ENCODE measurements at places on chromosomes 2 and 18.

GRCh38 chr2:28071221-28071620 is 180.7 kb downstream of the BABAM2 start:
- no peak for DNase-seq

GRCh38 chr18:53755914-53756609 is 468.4 kb downstream of the MBD2 start:
- no peak for DNase-seq

DNA sequence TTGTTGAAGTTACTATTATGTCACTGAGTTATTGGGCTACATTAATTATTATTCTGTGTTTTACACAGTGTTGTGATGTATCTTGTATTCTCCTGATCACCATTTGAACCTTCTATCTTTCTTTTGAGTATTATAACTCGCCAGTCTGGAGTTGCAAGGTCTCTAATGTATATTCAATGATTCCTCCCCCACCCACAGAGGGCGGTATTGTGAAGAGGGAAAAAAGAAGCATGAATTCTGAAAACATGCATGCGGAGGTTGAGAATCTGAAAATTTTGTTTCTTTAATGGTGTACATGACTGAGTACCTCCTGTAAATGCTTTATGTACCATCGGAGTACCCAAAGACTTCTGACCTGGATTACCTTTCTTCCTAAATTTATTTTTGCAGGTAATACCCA is 266.6 kb downstream of the NR4A2 start:
- DNase-seq, result no peak

DNA sequence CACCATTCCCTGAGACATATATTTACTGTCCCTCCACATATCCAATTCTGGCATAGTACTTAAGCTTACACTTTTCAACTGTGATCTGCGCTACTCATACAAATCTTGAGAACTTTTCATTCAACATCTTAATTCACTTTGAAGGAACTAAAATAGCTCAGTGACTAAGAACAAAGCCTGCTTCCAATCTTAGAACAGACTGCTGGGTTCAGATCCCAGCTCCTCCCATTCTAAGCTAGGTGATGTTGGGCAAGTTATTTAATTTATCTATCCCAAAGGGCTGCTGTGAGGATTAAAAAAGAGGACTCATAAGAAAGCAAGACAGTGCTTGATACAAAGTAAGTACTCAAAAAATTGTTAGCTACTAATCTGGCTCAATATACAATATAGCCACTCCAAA is 57.9 kb downstream of the UGP2 start:
- DNase-seq, result no peak

DNA sequence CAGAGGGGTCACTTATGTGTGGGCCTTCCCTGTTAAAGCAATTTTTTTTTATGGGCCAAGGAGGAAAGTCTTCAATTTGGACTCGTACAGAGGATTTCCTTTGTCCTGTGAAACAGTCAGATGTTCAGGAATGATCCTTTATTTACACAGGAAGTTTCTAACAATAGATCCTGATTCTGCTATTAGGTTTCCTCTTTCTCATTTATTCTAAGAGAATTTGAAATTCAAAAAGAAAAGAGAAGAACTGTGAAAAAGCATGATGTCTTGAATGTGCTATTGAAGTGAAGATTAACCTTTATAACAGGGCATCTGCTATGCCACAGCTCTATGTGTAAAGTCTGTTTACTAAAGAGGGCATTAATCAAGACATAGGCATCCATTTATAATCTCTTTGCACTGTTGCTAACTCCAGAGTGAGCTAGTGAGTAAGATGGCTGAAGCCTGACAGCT is 105.3 kb upstream of the FAM98A start:
- DNase-seq, result no peak

GRCh38 chr2:64978514-64979268 is 10.5 kb upstream of the SLC1A4 start:
- no peak for DNase-seq

- no peak for DNase-seq
These were observed 441.5 kb upstream of the TNP1 start for GRCh38 chr2:217301142-217301925.

GRCh38 chr2:13289310-13289709 is 572.6 kb downstream of the TRIB2 start:
- no peak for DNase-seq

- no peak for DNase-seq
These were observed 217.1 kb downstream of the PTPRM start for GRCh38 chr18:7784171-7784570.

GRCh38 chr2:181178823-181179412 is 198.5 kb downstream of the UBE2E3 start:
- peak; percentile 42 for DNase-seq

GRCh38 chr2:73033766-73034381 is 37.6 kb downstream of the SFXN5 start:
- DNase-seq, result no peak

- no peak for DNase-seq
These were observed 15.5 kb downstream of the NFE2L2 start for GRCh38 chr2:177249038-177249437.

DNA sequence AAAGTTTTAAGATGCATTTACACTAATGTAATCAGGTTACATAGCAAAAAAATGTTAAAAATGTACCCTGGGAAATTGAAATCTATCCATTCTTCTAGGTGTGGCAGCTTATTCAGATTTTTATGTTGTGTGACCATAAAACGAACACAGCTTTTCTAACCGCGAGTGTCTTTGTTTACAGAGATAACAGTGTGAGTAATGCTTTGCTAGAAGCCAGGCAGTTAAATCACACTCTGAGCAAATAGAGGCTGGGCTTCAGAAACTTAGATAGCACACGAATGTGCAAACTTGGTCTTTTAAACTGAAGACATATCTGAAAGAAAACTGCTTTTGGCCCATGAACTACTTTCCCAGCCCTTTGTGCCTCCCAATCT is 116.1 kb downstream of the SPTBN1 start:
- DNase-seq, result peak; percentile 53

GRCh38 chr2:120597595-120598193 is 138.0 kb upstream of the GLI2 start:
- DNase-seq, result no peak

GRCh38 chr2:64637931-64638330 is 15.8 kb downstream of the SERTAD2 start:
- DNase-seq, result no peak

GRCh38 chr18:41324020-41324791 is 630.8 kb upstream of the PIK3C3 start:
- no peak for DNase-seq

DNA sequence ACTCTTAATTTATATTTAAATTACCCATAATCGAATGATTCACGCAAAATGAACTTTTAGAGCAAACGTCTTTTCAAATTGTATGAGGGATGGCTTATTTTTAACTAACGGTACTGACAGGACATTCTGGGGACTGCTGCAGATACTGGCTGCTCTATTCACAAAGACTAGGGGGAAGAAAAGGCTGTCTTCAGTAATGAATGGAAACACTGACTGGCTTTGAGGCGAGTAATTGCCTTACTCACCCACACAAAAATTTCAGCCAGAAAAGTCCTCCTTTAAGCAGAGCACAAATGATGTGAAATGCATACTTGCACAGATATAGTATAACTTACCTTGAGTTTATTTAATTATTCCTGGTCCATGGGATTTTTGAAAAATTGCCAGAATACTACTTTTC is 852.6 kb downstream of the DPP10 start:
- no peak for DNase-seq

DNA sequence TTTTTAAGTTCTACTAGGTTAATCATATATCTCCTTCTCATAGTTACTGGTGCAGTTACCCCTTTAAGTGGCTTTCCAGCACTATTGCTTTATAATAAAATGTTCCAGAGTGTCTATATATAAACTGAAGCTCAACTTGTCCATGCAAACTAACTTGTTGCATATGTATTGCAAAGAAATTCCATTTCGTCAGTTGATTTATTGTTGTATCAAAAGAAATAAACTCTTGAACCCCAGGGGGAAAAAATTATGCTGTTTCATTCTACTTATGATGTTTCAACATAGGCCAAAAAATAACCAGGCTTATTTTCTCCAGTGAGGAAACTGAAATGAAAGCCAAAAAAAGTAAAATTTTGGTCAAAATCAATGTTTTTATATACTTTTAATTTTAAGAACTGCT is 491.9 kb downstream of the NR4A2 start:
- DNase-seq, result no peak

GRCh38 chr18:10330428-10330827 is 124.0 kb upstream of the APCDD1 start:
- DNase-seq, result no peak

DNA sequence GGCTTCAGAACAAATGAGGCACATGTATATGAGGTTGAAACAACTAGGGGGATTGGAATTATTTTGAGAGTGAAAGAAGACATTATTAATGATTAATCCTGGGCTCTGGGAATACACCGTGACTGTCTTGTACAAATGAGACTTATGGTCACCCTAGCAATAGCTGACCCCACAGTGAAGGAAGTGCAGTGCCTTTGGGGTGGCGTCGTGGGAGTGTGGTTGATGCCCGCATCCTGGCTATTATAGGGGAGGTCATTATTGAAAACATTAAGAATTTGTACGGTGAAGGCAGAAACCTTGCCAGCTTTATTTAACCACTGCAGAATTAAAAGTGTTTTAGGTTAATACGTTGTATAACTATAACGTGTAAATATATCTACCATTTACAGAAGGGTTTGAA is 296.7 kb downstream of the CYRIA start:
- no peak for DNase-seq

DNA sequence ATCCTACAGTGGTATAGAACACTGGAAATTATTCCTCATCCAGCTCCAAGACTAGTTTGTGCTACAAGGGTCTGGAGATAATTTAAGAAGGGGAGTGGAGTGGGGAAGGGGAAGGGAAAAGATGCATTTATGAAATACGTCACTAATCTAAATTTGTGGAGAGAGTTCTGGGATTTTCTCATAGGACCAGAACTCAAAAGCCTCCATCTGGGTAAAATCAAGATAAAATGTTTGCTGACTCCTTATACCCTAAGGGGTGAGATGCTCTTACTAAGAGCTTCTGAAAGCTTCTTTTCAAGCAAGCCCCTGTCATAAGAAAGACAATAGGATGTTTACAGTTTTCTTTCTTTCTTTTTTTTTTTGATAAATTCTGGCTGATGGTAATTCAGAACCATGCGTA is 88.5 kb upstream of the RBMS1 start:
- no peak for DNase-seq

GRCh38 chr2:195642679-195643068 is 14.4 kb upstream of the SLC39A10 start:
- no peak for DNase-seq

DNA sequence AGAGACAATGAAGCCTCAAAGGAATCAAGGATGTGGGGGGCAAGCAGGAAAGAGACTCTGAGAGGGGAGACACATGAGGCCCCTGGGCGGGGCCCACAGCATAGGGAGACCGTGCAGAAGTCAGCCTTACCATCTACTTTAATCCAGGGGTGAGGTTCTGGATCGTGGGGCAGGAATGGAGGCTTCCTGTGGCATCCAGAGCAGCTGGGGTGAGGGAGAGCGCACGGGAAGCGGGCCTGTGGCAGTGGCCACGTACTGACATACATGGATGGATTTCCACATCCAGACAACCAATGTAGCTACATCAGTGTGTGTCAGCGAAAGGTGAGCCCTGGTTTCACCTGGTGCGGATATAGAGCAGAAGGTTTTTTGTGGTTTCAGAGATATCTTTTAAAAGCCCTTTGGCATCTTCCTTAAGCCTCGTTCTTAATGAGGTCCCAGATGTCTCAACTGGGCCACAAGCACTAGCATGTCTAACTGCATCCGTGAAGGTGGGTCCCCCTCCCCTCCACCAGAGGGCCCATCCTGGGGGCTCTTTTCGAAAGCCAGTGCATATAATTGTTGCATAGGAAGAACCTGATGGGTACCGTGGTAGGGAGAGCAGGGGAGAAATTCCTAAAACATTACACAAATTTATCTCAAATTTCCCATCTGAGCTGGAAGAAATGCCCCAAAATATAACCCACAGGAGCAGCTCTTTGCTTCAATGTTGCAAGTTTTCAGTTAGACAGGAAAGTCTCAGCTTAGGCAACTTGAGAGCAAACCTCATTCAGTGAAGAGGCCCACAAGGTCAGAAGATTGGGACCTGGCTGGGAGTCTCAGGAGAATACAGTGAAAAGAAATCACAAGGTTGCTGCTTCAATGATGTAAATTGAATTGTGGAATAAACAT is 90.9 kb downstream of the SP3 start:
- DNase-seq, result no peak

- DNase-seq, result no peak
These were observed 130.2 kb downstream of the EXOC6B start for GRCh38 chr2:72695676-72696075.

DNA sequence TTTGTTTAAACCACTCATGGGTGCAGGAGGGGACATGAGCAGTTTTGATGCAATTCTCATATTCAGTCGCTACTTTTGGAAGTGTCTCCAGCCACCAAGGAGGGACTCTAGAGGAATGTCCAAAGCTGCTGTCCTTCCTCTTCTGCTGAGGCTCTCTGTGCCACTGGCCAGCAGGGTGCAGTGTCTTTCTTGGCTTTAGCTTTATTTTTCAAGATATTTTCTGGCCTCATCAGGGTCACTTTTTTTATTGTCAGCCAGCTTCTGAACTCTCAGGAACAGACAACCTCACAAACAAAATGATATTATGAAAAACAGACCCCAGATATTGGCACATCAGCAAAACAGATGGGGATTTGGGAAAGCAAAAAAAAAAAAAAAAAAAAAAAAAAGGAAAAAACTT is 289.3 kb upstream of the ZSWIM2 start:
- peak; percentile 17 for DNase-seq

- DNase-seq, result peak; percentile 56
These were observed 94.8 kb upstream of the ARL5A start for GRCh38 chr2:151922845-151923666.

DNA sequence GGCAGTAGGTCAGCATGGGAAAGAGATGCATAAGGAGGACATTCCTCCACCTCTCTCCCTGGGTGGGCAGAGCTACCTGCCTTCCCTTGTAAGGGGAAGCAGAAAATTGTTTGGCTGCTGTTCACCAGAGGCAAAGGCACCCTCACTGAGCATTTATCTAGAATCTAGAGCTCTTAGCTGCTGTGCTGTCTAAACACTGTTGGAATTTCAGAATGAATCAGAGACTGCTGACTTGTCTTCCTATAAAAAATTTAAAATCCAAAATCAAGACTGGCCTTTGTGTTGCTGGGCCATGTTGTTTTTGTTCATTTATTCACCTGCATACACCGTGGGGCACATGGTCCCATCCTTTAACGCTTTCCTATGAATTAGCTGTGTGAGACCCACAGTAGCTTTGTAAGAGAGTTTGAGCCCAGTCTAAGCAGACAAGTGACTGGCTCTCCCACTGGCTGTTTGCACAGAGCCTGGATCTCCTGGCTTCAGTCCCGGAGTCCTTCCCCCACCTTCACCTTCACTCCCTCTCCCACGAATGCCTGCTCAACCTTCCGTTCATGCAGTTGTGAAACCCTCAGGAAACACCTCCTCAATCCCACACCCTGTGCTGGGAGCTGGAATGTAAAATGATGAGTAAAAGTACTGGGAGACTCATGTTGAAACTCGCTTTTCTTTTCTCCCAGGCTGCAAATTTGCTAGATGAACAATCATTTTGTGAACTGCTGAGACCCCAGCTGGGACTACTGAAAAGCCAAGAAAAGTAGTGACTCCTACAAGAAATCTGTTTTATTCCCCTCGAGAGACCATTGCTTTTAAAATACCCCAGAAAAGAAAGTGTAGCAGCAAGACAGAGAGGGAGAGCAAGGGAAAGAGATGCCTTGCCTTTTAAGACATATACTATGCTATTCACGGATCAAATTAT is 76.2 kb downstream of the FAM168B start:
- peak; percentile 4 for DNase-seq
